ENCODE measurements at places on chromosomes 6 and 20. TPM values are rescaled to one million over a fixed set of nuclear protein-coding genes. Genes with fewer than 3 reads are reported as not detected.

DNA sequence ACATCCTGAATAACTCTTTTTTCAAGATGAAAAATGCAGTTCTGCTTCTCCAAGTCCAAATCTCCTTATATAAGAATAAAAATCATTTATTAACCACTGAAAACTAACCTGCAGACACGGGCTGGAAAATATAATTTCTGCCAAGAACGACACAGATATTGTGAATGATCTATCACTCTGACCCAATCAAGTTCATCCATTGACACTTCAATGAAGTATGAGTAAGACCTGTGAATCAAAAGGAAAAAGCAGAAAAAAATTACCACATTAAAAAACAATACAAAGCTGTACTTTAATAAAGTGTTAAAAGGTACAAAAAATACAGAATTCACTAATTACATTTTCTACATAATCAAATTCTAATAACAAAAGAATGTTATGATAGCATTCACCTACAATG lies 62.2 kb downstream of the BTBD9 start:
- DNase-seq, result no peak

- peak; percentile 64 for DNase-seq
These were observed 60.0 kb downstream of the TRIM27 start for GRCh38 chr6:28863604-28864325.

DNA sequence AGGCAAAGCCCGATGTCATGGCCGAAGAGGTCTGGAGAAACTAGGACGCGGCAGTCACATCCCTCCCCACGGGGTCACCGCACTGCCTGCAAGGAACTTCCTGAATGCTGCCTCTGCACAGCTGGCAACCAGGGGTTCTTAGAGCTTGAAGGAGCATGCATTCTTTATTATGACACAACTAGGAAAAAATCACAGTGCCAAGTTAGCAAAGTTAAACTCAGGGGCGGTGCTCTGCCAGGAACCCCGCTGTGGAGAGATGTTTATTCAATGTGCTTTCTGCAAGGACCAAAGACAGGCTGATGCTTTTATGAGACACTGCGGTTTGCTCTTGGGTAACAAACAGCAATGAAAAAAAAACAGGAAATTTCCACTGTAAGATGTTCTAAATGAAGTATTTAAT lies 287.3 kb upstream of the FOXQ1 start:
- DNase-seq, result no peak

- no peak for DNase-seq
These were observed 129.9 kb downstream of the EYA2 start for GRCh38 chr20:47024461-47024937.

FOXQ1 gene
- total RNA-seq, result not detected

ARG1 gene
- not detected for total RNA-seq
